Caudate nucleus (tissue), 63 donors: ENCODE measurements at places on chromosomes 5 and 9.

GRCh38 chr5:179262126-179262920 lies 82.9 kb downstream of the ADAMTS2 start:
- no peak for DNase-seq

DNA sequence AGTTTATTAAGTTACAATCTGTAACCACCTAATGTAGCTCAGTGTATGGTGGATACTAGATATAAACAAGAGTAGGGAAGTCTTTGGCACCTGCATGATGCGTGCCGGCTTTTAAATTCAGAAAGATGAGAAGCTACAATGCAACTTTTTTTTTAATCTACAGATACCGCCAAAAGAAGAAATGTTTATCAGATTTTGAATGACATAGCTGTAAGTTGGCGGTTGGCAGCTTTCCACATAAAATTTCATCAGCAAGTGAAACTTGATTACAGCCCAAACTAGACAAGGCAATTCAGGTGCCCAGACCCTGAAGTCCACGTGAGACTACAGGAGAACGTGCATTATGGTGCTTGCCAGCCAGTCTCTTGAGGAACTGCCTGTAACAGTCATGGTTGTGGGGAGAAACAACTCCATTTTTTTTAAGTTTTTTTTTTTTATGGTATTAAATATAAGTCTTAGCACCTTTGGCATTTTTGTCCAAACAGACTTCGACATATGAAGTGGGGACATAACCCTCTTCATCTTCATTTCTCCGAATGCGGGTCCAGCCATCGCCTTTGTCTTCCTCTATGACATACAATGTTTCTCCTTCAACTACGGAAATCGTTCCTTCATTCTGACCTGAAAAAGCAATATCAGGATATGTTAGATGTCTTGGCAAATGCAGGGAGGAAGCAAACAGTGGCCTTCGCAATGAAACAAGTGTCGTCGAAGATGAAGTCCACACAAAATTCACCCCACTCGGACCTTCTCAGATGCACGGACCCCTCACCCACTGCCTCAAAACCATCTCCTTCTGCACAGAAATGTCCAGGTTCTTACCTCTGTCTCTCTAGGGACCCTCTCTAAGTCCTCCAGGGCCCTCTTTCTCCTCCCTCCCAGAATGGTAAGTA lies 60.4 kb downstream of the USP20 start:
- DNase-seq, result no peak

DNA sequence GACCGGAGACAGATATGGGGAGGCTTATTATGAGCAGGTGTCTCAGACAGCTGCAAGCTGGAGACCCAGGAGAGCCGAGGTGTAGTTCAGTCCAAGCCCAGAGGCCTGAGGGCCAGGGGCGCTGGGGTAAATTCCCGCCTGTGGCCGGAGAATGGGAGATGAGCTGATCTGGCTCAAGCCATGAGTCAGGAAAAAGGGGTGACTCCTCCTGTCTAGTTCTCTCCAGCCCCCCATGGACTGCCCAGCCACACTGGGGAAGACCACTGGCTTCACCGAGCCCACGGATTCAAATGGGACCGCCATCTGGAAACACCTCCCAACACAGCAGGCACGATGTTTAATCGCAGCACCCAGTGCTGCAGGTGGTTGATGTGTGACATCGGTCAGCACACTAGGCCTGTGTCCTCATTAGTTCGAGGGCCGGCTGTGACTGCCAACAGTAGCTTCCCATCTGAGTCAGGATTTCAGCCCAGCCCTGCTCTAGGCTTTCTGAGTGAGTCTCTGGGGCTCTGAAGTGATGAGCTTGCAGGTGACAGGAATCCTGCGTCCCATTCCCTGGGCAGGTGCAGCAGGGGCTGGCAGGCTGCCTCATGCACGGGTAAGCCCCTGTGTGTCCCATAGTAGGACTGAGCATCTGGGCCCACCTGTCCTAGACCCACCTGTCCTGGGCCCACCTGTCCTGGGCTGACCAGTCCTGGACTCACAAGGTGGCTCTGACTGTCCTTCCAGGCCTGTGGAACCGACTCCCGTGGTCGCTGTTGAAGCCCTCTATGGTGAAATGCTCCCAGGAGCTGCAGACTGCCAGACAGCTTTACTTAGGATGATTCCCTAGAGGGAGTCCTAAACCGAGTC lies 49.7 kb downstream of the AHRR start:
- DNase-seq, result no peak

DNA sequence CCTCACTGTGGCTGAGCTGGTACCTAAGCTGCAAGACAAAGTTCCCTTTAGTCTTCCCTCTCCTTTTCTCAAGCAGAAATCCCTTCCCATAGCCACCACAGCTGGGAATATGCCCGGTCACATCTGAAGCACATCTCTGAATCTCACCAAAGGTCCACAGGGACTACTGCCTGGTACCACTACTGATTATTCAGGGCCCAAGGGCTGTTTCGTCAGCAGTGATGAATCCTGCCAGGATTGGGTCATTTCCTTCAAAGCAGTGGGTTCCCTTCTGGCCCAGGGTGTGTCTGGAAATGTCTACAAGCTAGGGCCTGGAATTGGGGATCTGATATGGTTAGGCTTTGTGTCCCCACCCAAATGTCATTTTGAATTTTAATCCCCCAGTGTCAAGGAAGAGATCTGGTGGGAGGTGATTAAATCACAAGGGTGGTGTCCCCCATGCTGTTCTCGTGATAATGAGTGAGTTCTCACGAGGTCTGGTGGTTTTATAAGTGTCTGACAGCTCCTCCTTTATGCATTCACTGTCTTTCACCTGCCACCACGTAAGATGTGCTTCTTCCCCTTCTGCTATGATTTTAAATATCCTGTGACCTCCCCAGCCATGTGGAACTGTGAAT lies 83.2 kb upstream of the FST start:
- DNase-seq, result no peak

DNA sequence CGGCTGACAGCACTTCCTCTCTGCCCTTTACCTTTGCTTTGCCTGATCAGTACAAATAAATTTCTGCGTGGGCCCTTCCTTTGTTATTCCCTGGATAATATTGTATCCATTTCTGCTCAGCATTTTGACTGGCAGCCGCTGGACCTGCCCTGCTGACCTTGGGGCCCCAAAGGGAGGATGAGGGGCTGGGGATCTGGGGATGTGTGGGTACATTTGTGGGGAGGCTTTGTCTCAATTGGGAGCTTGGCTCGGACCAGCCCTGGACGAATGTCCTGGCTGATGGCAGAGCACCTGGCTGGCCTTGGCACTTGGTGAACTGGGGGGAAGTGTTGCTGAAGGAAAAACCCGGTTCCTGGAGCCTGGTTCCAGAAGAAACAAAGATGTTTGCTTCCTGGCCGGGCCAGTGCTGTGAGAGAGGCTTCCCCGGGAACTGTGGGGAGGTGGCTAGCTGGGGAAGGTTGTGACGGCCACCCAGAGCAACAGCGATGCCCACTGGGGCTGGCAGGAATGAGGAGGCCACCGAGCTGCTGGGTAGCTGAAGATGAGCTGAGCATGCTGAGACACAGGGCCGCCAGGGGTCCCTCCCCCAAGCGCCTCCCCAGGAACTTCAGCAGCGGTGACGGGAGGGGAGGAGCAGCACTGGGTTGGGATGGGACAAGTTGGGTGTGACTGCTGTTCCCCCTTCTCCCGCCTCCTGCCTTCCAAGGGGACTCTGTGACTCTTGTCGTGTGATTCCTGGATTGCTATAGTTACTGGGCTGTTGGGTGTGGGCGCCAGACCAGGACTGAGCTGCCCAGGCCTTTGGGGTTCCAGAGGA lies 8.4 kb downstream of the LMX1B start:
- no peak for DNase-seq

DNA sequence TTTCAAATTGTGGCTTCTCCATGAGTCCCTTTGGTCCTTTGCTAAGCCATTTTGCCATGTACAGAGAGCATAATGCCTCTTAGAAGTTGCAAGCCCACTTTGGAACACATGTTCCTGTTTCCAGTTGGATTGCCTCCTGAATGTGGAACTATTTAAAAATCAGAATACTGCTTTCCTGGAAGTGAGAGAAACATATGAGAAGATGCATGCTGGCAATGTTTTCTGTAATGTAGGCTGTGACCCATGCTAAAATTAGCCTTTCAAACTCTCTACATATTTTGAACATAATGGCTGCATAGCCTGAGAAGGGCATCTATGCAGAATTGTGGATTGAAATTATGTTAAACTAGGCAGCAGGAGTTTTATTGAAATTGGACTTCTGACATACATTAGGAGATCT lies 175.5 kb upstream of the PAPPA start:
- DNase-seq, result no peak

- no peak for DNase-seq
These were observed 626 bp upstream of the FST start for GRCh38 chr5:53479590-53480415.

DNA sequence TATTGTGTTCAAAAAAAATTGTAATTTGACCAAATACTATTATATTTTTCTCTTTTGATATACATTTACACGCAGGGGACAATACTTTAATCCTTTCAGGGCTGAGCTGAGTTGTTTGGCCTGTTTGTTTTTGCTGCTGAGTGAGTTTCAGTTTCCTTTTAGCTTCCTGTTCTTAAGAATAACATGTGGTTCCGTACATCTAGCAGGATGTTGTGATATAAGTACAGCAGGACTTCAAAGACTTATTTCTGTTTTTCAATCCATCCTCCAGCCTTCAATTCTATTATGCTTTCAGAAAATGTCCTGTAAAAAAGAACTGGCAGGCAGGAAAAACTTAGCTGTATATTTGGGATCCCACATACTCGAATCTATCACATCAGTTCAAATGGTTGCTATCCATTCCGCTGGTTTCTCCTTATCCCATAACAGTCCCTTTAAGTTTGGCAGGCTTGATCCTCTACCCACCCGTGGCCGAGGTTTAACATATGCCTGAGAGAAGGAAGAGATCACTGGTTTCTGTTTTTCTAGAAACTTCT lies 1037.3 kb upstream of the ACO1 start:
- no peak for DNase-seq
